Keratinocyte (primary cell): ENCODE measurements at places on chromosomes 1 and 21.
A peak's percentile ranks its signal among the peaks of the same experiment; 100 is the strongest.

DNA sequence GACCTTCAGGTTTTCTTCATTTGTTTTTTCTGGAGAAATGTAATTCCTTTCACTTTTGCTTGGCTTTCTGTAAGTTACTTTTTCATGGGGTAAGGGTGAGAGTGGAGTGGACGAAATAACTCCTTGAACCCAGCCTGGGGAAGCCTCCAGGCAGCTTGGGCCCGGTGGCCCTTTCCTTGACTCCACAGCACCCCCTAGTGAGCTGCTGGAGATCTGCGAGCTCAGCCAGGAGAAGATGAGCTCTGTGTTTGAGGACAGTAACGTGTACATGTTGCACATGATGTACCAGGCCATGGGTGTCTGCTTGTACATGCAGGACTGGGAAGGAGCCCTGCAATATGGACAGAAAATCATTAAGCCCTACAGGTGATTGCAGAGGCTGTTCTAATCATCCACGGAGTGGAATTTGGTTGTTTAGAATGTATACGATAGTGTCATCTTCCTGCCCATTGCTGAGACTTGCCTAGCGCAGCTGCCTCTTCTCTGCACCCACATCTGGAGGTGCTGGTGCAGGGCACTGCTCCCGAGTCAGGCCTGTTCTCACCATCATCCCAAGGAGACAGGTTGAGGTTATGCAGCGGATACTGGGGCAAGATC, 51.0 kb downstream of the SMYD2 start:
- peak; percentile 69 for DNase-seq

DNA sequence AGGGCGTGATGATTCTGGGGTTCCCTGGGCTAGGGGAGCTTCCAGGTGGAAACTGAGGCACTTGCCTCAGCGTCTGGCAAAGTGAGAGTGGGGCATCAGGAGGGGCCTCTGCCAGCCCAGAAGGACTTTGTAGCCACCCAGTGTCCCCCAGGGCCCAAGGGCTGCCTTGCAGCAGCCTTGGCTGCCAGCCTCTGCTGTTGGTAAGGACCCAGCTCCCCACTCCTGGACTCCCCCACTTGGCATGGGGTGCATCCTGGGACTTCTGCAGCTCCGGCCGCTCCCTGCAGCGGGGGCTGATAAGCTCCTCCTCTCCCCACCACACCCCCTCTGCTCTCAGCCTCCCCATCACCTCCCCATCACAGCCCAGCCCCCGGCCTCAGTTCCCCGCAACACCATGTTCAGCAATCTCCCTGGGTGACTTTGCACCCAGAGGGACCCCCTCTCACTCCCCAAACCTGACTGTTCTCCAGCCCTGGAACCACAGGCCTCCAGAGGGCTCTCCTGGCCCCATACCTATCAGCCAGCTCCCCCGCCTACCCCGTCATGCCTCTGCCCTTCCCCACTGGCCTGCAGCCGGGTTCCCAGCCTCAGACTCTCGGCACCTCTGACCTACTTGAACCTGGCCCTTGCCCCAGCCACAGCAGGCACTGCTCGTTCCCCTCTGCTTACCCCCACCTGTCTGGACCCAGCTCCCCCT, 113.0 kb downstream of the CRYAA start:
- no peak for DNase-seq

GRCh38 chr1:82405333-82405732, 604.6 kb downstream of the ADGRL2 start:
- no peak for DNase-seq

DNA sequence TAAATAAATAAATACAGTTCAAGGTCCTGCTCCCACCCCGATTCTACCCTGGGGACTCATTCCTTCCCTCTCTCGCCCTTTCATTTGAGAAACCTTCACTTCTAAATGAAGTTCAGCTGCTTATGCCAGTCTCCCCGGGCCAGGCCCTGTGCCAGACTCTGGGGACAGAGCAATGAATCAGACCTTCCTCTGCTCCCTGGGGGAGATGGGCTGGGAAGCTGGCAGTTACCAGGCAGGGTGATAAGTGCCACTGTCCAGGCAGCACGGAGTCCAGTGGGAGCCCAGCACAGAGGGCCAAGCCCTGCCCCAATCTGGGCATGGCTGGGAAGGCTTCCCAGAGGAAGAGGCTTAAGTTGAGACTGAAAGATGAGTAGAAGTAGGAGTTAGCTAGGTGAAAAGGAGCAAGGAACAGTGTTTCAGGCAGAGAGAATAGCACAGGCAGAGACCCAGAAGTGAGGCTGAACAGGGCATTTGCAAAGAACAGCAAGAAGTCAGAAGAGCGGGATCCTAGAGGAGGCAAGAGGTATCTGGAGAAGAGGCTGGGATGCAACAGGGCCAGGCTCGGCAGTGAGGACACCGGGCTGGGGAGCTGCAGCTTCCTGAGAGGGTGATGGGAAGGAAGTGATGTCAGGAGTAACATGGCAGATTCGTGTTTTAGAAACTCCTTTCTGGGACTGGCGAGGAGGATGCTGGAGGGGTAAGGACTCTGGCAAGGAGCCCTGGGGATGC, 13.5 kb downstream of the KCNQ4 start:
- no peak for DNase-seq

GRCh38 chr1:190138266-190138665, 339.4 kb downstream of the BRINP3 start:
- no peak for DNase-seq

DNA sequence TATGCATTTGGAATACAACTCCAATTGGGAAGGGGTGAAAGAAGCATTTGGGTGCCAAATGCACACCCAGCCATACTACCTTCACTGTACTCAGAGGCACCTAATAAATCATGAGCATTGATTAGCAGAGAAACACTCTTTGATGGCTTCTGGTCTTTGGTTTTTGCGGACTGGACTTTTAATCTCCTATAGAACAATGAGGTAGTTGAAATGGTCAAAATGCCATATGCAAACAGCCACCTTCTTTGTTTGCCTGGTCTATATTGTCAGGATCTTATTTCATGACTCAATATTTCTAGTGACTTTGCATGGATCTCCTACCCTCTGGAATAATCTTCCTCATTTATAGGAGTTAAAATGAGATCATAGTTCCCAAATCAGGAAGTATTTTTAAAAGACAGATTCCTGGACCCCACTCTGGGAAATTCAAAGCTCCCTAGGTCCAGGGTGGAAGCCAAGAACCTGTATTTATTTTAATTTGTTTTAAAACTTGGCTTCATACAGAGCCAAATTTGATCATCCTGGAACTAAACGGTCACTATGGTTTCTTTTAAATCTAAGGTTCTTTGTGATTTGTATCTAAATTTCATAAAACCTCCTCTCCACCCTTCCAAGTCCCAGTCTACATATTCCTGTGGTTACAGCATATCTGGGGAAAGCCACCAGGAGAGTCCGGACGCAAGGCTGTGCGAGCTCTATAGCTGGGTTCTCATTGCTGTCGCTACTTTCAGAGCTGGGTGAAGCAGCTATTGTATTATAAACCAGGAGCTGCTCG, 8.7 kb downstream of the FAM3B start:
- no peak for DNase-seq

DNA sequence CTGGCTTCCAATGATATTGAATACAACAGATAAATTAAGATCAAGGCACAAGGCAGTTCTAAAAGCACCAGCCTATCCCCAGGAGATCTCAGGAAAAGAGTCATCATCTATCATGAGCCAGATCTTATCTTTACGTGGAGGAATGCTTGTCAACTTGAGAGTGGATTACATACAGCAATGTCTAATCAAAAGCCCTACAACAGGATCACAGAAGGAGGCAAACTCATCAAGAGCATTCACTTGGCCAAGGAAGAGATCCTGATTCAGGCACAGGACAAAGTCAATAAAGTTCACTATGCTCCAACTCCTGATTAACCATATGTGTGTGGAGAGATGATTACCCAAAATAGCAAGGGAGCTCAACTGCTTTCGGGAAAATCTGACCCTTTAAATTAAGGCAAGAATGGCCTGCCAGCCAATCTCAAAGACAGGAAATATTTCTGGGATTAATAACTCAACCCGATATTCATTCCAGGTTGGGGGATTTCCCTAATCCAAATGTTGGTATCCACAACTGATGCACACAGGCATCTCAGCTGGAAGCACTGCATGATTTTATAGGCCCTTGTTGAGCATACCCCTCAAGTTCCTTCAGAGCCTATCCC, 33.7 kb downstream of the TBX15 start:
- DNase-seq: no peak

DNA sequence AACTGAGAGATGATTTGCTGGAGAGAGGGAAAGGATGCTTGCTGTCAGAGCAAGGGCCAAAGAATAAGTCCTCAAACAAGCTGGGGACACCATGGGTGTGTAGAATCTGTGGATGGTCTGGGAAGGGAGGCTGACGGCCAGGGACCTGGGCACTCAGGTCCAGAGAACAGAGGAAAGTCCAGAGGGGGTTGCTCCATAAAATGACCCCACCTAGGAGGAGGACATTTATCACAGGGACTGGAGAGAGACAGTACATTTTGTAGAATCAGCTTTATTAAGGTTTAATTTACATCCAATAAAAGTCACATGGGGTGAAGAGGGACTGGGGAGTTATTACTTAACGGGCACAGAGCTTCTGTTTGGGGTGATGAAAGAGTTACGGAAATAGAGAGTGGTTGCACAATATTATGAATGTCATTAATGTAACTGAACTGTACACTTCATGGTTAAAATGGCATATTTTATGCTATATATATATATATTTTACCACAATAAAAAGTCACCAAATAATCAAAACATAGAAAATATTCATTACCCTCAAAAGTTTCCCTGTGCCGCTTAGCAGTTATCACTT, 73.0 kb upstream of the ABCD3 start:
- DNase-seq: no peak
